ENCODE measurements at places on chromosomes 16 and 17.
A peak's percentile ranks its signal among the peaks of the same experiment; 100 is the strongest.

- no peak for DNase-seq
These were observed 53.0 kb upstream of the DNAJA2 start for GRCh38 chr16:47026492-47026891.

DNA sequence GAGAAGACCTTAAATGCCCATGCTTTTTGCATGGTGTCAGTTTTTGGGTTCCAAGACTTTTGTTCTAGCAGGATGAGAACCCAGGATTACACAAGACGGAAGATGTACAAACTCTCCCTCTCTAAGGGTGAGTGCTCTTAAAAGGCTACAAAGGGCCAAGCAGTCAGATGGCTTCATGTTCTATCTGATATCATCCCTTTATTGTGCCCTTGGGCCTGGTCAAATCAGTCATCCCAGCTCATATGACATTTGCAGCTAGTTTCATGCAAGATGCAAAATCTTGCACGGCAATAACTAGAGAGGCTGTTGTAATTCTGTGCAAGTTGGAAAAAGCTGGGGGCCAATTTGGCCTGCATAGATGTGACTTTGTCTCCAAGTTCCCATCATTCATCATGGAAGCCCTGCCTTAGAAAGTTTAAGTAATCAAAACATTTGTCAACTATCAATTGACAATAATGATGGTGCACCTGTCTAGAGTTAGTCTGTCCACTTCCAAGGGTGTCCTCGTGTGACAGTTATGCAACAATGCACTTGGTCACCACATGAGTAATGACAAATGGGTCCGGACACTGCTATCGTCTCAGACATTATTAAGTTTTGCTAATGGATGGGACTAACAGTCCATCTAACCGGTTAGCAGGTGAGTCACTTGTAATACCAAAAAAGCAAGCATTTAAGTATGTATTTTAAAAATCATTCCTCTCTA lies 58.6 kb upstream of the ZFHX3 start:
- no peak for DNase-seq

- peak; percentile 88 for DNase-seq
These were observed 743 bp downstream of the WIPI1 start for GRCh38 chr17:68456339-68457167.

- no peak for DNase-seq
These were observed 76.6 kb downstream of the STX8 start for GRCh38 chr17:9499041-9499440.

GRCh38 chr16:57700781-57701551 lies 6.4 kb downstream of the DRC7 start:
- DNase-seq: no peak

- no peak for DNase-seq
These were observed 10.0 kb downstream of the TUFM start for GRCh38 chr16:28835864-28836760.

GRCh38 chr17:29958947-29959657 lies 17.7 kb downstream of the EFCAB5 start:
- no peak for DNase-seq

GRCh38 chr17:28370744-28371103 lies 617 bp upstream of the VTN start:
- DNase-seq: no peak

GRCh38 chr17:2801841-2802240 lies 5.6 kb downstream of the RAP1GAP2 start:
- DNase-seq: no peak
